ENCODE measurements at places on chromosomes 2 and 18.

GRCh38 chr2:138500592-138501424, 762 bp upstream of the SPOPL start:
- DNase-seq, result no peak

DNA sequence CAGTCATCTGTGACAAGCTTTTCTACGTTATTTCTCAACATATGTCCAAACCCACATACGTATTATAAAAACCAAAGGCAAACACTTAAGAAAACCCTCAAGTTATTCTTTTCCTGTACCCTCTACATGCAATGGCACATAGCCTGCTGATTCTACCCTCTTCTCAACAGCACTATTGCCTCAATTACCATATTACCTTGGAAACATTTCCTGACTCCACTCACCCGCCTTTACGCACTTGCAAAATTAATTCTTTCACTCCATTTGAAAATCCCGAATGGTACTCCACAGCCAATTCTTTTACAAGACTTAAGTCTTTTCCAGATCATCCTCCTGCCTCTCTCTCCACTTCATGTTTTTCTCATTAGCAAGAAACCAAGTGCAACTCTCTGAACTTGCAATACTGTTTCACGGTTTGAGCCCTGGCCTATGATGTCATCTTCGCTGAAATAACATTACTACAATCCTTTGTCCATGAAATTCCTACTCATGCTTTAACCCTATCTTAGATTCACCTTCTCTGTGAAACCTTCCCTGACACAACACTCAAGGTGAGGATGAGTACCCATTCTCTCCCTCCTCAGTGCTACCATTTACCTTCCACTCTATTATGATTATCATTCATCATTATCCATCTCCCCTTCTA, 29.0 kb downstream of the SESTD1 start:
- DNase-seq, result no peak

GRCh38 chr2:140363131-140363530, 1582.9 kb upstream of the NXPH2 start:
- DNase-seq, result no peak

DNA sequence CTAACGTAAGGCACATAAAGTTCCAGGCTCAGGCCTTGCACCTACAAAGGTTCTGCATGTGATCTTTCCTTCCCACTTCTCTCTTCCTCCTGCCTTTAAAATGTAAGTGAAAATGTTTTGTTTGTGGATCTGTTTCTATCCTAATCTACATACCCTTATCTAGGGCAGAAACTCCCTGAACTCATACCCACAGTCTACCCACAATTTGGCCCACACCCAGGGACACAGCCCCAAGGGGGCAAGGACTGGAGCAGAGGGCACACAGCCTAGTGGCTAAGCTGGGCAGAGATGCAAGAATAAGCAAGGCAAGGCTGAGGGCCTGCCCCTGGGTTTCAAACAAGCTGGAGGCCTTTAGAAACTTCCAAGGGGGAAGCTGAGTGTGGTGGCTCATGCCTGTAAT, 71.0 kb downstream of the HS1BP3 start:
- DNase-seq, result no peak

DNA sequence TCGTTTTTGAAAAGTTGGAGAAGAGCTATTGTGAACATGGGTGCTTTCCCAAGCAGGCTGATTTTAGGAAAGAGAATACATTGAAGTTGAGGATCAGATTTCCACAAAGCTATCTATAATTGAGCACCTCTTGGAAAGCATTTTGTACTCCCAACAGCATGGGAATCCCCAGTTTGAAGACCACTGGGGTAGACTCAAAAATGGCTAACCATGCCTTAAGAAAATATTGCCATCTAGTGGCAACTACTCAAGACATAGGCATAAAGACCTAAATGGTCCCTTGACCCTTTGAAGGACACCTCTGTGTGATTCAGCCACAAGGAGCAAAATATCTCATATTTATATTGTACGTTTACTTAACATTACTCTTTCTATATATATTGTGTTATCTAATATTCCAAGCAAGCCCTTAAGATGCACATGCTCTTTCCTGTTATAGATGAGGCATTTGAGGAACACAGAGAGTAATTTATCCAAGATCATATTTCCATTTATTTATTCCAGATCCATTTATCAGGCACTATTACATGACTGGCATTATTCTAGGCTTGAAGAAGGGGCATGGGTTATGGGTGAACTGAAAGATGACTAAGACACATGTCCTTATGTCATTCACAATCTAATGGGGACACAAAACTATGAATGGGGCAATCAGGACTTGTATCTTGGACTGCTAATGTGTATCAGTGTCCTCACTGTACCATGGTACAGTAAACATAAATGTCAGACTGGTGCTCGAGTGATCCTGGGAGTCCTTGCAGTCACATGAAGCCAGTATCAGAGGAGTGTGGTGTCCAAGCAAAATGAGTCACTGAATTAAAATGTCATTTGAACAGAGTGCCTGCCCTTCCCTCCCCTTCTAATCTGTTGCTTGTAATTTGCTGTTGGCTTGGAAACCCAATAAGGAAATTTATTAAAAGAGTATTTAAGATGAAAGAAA, 121.0 kb upstream of the XPO1 start:
- DNase-seq, result no peak

DNA sequence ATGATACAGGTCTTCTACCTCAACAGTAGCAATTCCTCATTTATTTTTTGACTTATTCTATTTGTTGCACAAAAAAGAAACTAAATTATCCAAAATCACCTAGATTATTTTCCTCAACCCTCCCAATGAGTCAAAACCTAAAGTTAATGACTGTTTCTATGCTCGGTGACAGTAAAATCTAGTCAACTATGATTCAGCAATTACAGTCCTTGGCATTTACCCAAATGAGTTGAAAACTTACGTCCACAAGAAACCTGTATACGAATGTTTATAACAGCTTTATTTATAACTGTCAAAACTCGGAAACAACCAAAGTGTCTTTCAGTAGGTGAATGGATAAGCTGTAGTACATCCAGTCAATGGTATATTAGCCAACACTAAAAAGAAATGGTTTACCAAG, 439.3 kb downstream of the CBLN2 start:
- DNase-seq, result no peak

- DNase-seq, result no peak
These were observed 154.5 kb upstream of the LRRTM1 start for GRCh38 chr2:80459028-80459427.

GRCh38 chr2:30287857-30288513, 56.7 kb downstream of the LBH start:
- DNase-seq, result no peak

- DNase-seq, result no peak
These were observed 41.2 kb upstream of the CWC22 start for GRCh38 chr2:180048251-180048650.

GRCh38 chr18:73235491-73235890, 367.7 kb upstream of the NETO1 start:
- no peak for DNase-seq
